ENCODE measurements at places on chromosomes 1 and 21.

- DNase-seq = no peak
These were observed 56.8 kb upstream of the PDE9A start for GRCh38 chr21:42596657-42597056.

DNA sequence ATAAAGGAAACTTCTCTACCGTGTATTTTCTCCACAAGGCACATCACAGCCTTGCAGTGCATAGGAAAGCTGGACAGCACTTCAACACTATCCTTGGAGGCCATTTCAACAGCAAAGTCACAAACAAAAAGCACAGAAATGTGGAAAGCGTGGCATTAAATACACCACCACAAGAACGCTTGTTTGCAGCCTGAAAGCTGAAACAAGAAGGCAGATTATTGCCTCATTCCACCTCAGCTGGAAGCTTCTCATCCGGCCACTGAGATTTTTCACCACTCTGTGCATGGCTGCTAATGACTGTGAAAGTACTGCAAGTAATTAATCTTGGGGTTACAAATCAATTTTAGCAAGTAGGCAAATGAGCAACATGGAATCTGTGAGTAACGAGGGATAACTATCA is 50.9 kb upstream of the GALNT2 start:
- DNase-seq = no peak

DNA sequence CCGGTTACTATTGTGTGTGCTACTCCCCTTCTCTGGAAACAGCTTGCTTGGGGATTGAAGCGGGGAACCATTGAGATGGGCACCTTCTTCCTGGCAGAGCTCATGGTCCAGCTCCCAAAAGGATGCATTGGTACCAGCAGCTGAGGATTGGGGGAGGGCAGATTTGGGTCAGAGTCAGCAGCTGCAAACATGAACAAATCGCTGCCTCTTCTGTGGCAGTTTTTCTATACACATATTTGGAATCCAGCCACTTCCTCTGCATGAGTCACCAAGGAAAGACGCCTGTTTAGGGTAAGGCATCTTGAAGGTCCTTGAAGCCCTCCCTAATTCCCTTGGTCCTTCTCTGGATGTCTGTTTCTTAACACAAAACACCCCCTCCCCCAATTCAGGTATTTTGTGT is 104.7 kb downstream of the DAB1 start:
- no peak for DNase-seq

- DNase-seq = no peak
These were observed 22.0 kb downstream of the VPS26C start for GRCh38 chr21:37245151-37245550.

DNA sequence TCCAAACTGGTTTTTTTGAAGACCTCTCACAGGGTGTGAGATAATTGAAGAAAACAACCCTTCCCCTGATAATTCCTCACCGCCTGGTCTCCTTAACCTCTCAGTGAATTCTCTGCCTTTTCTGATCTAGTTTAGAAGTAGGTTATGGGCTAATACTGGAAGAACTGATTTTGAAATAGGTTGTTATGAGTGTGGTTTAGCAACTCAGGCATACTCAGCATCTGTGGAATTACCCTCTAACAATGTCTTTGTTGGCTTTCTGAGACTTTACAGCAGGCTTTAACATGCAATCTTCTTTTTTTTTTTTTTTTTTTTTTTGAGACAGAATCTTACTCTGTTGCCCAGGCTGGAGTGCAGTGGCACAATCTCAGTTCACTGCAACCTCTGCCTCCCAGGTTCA is 10.3 kb upstream of the PLD5 start:
- no peak for DNase-seq

- no peak for DNase-seq
These were observed 81.2 kb upstream of the RUNX3 start for GRCh38 chr1:25011275-25011674.

DNA sequence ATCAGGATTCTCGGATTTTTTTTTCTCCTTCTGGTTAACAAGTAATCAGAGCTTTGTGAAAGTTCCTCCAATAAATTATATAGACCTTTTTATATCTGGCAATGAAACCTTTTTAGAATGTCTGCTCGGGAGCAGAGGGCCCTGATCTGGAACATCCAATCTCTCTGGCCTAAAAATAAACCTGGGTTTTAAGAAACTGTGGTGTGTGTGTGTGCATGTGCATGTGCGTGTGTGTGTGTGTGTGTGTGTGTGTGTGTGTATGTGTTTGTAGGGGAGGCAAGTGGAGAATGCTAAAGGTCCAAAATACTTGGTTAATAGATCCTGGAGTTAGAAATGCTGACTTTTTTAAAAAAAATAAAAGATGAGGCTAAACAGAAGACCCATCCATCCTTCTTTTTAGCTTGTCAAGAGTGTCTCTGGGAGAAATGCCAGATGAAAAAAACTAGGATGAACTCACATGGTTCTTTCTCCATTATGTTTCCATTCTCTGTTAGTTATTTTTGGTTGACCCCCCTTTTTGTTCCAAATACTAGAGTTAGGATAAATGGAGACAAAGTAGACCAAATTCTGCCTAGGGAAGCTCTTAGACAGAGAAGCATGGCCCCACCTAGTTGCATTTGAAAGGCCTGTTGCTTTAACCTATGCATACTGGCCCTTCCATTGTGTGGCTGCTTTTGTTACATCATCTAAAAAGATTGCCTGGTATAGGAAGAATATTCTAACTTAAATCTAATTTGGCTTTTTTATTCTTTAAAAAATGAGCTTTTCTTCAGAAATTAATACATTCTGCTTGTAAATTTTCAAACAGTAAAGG is 175.9 kb downstream of the PAPPA2 start:
- no peak for DNase-seq

DNA sequence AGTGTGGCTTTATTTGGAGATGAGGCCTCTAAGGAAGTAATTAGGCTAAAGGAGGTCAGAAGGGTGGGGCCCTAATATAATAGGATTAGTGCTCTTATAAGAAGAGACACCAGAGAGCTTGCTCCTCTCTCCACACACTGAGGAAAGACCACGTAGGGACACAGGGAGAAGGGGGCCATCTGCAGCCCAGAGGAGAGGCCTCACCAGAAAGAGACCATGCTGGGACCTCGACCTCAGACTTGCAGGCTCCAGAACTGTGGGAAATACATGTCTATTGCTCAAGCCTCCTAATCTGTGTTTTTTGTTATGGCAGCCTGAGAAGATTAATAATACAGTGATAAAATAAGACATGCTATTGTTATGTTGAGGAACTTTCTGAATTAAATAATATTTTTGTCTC is 8.3 kb downstream of the RCAN1 start:
- no peak for DNase-seq

- no peak for DNase-seq
These were observed 42.7 kb downstream of the GIPC2 start for GRCh38 chr1:78088486-78088885.

DNA sequence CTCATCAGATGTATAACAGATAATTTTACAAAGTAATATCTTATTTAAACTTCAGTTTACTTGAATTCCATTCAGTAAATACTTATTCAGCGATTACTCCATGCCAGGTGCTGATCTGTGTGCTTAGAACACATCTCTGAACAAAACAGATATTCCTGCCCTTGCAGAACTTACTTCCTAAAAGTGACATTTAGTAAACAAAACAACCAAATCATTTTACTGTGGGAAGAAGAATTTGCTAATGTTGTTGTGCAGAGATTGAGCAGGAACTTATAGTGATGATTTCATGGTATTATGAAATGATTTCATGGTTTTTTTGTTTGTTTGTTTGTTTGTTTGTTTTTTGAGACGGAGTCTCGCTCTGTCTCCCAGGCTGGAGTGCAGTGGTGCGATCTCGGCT is 39.3 kb upstream of the WLS start:
- no peak for DNase-seq

DNA sequence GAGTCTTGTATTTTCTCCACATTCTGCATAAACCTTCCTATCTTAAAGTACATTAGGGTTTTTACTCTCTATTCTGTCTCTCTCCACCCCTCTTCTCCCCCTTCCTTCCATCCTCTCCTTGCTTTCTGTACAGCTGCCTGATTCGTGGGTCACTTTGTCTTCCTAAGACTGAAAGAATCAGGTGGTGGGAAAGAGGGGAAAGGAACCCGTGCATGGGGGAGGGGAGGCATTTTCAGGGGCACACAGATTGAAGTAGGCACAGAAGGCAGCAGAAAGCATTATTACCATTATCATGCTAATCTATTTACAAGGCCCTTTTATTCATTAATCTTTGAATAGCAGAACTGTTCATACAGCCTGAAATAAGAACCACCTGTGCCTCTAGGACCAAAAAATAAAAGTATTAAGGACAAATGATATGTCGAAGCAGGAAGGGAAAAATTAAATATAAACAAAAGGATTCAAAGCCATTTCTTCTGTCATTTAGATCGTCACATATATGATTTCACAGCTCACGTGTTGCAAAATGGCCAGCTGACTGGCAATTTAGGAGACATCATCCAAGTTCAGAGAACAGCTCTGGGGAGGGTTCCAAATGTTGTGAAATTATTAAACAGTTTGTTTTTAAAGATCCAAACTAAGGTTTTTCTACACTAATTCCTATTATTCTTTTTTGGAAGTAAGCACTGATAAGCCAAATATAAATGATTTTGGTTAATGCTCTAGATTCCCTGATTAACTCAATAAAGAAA is 154.6 kb downstream of the PBX1 start:
- no peak for DNase-seq

DNA sequence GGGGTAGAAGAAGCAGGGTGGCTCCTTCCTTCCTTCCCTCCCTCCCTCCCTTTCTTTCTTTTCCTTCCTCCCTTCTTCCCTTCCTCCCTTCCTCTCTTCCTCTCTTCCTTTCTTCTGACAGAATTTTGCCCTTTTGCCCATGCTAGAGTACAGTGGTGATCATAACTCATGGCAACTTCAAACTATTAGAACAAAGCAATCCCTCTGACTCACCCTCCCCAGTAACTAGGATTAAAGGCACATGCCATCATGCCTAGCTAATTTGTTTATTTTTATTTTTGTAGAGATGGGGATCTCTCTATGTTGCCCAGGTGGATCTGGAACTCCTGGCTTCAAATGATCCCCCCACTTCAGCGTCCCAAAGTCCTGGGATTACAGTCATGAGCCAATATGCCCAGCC is 10.0 kb upstream of the RPE65 start:
- DNase-seq = no peak

GRCh38 chr1:240765732-240766363 is 153.9 kb upstream of the GREM2 start:
- DNase-seq = no peak

Data from CD4-positive, alpha-beta T cell treated with Interleukin-15 for 1 hour (primary cell).